ENCODE measurements at places on chromosomes 5 and 9. TPM values are rescaled to one million over a fixed set of nuclear protein-coding genes. Genes with fewer than 3 reads are reported as not detected.

DNA sequence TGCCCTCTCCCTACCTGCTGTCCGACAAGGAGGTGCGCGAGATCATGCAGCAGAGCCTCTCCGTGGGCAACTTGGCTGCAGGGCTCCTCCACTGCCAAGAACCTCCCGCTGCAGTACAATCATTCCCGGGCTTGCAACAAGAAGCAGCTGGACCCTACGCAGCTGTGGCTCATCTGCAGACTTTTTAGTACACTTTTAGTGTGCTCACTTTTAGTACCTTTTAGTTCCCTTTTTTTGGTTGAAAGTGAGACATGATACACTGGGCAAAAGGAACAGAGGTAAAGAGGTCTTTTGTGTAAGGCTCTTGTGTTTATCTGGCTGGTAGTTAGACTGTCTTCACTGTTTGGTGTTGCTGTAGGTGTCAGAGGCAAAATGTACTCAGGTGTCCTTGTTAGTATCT, 58.1 kb upstream of the SPTLC1 start:
- no peak for DNase-seq

GRCh38 chr9:121581786-121582600, 69.4 kb upstream of the DAB2IP start:
- no peak for DNase-seq

DNA sequence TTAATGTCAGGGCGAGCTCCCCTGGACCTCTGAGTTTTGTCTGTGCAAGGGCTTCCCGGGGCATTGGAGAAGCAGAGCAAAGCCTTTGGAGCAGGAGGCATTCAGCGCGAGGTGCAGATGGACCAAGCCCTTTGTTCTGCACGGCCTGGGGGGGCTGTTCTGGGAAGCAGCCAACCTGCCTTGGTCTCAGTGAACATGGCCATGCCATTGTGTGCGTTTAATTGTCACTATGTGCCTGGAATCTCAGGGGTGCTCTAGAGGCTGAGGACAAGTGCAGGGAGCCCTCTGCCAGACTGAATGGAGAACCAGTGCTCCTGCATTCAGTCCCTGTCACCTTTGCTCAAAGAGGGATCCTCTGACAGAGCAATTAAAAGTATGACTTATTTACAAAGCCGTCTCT, 329.4 kb downstream of the IRX1 start:
- no peak for DNase-seq

- DNase-seq: no peak
Measured at GRCh38 chr5:139079225-139079990, 118.8 kb downstream of the SIL1 start.

DNA sequence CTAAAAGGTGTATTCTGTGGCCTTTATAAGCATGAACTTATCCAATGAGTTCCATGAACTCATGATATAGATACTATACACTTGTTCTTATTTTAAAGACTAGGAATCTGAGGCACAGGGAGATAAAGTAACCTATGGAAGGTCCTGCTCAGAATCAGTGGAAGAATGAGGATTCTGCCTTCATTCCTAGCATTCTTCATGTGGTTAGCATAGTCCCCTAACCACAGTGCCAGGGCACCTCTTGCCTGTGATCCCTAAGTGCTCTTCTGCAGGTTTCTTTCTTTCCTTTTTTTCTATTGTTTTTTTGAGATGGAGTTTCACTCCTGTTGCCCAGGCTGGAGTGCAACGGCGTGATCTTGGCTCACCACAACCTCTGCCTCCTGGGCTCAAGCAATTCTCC, 174.1 kb downstream of the C9orf152 start:
- DNase-seq: no peak

GRCh38 chr5:168443950-168444700, 42.1 kb upstream of the RARS1 start:
- no peak for DNase-seq

- DNase-seq: peak; percentile 57
Measured at GRCh38 chr9:110502842-110503241, 76.7 kb downstream of the SVEP1 start.

DNA sequence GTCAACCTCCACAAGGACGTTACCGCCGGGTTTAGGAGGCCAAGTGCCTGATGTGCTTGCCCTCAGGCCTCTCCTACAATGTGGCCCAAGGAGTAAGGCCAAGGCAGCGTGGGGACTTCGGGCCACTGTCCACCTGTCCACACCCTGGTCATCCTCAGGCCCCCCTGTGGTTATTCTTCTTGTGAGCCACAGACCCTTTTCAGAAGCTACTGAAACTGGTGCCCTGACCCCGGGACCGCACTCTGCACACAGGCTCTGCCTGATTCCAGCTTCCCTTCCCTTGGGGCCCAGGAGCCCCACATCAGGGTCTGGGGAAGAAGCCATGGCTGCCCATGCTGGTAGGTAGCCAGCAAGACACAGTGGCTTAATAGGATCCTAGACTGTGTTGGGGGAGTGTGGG, 128.8 kb downstream of the OLFM1 start:
- no peak for DNase-seq

DNA sequence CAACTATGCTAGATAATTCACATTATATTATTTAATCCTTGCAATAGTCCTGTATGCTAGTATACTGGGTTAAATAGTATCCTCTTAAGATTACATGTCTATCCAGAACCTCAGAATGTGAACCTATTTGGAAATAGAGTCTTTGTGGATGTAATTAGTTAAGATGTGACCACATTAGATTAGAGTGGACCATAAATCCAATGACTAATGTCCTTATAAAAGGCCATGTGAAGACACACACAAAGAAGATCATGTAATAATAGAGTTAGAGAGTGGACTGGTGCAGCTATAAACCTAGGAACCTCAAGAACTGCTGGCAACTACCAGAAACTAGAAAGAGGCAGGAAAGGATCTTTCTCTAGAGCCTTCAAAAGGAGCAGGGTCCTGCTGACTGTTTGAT, 263.6 kb upstream of the PTGER4 start:
- DNase-seq: no peak

DNA sequence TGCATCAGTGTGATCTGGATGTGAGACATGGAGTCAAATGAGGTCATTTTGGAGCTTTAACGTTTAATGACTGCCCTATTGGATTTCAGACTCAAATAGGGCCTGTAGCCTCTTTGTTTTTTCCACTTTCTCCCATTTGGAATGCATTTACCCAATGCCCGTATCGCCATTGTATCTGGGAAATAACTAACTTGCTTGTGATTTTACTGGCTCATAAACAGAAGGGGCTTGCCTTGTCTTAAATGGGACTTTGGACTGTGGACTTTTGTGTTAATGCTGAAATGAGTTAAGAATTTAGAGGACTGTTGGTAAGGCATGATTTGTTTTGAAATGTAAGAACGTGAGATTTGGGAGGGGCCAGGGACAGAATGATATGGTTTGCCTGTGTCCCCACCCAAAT, 494.6 kb downstream of the CHSY3 start:
- no peak for DNase-seq

- peak; percentile 7 for DNase-seq
Measured at GRCh38 chr9:113289091-113289490, 13.6 kb downstream of the PRPF4 start.

- DNase-seq: no peak
Measured at GRCh38 chr5:116382032-116382873, 192.4 kb downstream of the SEMA6A start.

GRCh38 chr5:80686757-80687156, 32.0 kb upstream of the DHFR start:
- DNase-seq: peak; percentile 15

DNA sequence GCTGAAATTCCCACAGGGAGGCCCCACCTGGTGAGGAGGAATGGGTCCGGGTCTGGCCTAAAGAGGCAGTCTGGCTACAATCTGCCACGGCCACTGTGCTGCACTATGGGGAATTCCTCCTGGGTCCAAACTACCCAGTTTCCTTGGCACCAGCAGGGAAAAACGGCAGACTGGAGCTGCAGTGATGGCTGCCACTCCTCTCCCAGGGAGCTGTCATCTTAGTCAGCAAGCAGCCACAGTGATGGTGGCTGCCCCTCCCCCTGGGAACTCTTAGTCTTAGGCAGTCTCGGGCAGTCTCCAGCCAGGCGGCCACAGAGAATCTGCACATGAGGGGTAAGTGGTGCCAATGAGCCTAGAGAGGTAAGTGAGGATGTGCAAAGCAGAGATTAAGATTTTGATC, 205.8 kb downstream of the TMEM38B start:
- no peak for DNase-seq

Gene RNF183
- 0.38 TPM for total RNA-seq

Gene PCDHB9
- not detected for total RNA-seq

Gene GABRG2
- total RNA-seq: not detected

Gene NR6A1
- 2.9 TPM for total RNA-seq

Gene C9
- not detected for total RNA-seq

Gene ZNF879
- 3.4 TPM for total RNA-seq

Gene GOLPH3
- 68.4 TPM for total RNA-seq

Gene TMEM8B
- total RNA-seq: 1.5 TPM

Gene CATSPER3
- total RNA-seq: under 0.01 TPM

Gene C5orf34
- total RNA-seq: 0.53 TPM

Gene GLRA1
- total RNA-seq: not detected
